Substantia nigra (tissue), 51 donors: ENCODE measurements at places on chromosomes 13 and 19.
A peak's percentile ranks its signal among the peaks of the same experiment; 100 is the strongest.

DNA sequence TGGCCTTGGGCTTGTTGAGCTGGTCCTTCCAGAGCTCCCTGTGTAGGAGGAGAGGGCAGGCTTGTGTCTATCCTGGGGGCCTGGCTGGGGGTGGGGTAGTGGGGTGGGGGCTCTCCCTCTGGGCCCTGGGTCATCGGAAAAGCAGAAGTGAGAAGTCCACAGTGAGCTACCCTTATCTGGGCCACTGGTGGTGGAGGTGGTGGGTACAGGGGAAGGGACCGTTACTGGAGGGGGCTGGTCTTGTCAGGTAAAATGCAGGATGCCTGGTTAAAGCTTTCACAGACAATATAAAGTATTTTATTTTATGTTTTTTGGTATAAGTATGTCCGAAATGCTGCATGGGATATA is 342 bp upstream of the SIGLEC10 start:
- DNase-seq = no peak

GRCh38 chr19:38417544-38418506 is 8.2 kb downstream of the RASGRP4 start:
- DNase-seq = no peak

DNA sequence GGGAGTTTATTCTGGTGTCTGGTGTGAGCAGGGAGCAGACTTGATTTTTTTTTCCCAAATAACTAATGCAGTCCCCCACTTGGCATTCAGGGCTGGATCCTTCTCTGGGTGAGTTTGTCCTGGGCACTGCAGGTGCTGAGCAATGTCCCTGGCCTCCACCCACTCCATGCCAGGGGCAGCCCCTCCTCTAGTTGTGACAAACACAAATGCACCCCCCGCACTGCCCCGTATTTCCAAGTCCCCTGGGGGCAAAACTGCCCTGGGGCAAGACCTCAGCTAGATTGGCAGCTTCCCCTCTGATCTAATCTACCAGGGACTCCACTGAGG is 6.4 kb downstream of the MOB3A start:
- no peak for DNase-seq

DNA sequence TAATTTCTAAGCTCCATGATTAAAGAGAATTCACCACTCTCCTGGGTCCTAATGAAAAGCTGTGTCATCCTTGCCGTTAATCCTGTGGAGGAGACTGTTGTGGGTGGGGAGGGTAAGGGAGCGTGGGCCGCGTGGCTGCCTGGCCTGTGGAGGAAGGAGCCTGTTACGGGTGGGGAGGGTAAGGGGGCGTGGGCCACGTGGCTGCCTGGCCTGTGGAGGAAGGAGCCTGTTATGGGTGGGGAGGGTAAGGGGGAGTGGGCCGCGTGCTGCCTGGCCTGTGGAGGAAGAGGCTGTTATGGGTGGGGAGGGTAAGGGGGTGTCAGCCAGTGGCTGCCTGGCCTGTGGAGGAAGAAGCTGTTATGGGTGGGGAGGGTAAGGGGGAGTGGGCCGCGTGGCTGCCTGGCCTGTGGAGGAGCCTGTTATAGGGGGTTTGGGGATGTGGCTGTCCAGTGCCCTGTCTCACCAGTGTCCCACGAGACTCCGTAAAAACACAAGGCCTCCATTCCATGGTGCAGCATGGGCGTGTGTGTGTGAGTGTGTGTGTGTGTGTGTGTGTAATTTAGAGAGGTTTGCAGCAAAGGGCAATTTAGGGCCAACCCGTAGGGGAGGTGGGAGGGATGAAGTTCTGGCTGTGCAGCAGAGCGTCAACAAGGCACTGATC is 15.6 kb upstream of the DCUN1D2 start:
- no peak for DNase-seq

DNA sequence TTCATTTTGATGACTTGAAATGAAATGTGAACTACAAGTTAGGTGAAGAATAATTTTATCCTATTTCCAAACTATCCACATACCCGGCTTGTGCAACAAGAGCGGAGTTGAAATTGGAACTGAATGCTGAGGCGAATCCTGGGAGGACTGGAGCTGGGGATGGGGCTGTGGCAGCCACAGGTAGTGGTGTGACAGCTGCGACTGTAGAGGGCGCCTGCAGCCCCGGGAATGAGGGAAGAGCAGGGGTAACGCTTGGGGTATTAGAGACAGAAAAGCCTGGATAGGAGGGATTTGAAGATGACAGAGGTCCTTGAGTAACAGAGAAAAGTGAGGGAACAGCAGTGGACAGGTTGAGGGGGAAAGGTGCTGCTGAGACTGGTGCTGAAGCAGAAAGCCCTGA is 22.0 kb upstream of the STOML3 start:
- DNase-seq = no peak

GRCh38 chr19:6774821-6775707 is 2.6 kb downstream of the VAV1 start:
- no peak for DNase-seq

GRCh38 chr13:104320446-104320845 is 1254.2 kb upstream of the SLC10A2 start:
- no peak for DNase-seq

DNA sequence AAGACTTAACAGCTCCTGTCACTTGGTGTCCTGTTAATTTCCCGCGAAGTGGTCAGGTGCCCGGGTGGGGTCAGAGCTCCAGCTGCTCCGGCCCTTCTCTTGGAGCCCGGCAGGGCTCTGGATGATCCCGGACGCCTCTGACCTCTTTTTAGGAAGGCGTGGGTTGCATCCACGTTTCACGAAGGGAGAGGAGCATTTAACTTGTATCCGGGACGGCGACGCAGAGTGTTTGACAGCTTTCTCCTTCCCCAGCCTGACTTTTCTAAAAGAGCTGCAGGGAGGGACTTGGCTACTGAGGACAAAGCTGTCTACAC is 656 bp downstream of the ZNF155 start:
- DNase-seq = no peak

- peak; percentile 30 for DNase-seq
Measured at GRCh38 chr19:45250832-45251451, at the start of gene MARK4. MARK4 (plus strand) TSS chr19:45251271; CDS start chr19:45251589, 318 bp downstream.

DNA sequence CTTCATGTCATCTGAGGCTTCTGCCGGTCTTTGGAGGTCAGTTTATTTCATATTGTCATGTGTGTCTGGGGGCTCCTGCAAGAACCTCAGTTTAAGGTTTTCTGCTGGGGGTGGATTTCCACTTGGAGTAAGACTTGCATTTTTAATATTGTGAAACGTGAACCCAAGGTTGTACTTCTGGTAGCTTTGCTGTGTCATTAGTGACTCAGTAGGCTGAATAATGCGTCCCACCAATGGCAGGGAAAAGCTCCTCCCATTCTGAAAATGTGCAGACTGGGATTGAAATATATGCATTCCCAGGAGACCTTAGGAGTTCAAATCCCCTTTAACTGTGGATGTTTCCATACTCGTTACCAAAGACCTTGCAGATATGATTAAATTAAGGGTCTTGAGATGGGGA is 46.2 kb downstream of the ING1 start:
- no peak for DNase-seq

DNA sequence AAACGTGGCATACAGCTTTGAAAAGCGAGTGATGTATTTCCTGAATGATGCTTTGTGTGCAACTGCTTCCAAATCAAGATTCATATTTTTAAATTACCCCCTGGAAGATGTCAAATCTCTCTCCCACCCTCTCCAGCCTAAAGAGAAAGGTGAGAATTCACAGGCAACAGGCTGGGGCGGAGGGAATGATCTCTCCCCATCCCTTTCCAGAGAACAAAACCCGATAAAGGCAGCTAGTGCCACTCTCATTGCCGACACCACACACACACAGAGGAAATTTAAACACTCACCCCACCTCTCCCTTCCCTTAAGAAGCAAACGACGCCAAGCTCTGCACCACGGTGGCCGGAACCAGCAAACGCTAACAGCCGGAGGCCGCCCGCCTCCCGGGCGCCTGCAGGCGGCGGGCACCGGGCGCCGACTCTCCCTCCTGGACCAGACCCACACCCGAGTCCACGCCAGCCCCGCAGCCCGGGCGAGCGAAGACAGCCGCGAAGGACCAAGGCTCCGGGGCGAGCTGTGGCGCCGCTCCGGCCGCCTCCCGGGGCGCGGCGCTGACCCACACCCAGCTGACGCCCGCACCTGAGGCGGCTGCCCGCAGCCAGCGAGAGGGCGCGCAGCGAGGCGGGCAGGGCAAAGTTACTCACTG is 477 bp downstream of the LNX2 start:
- DNase-seq = peak; percentile 5

DNA sequence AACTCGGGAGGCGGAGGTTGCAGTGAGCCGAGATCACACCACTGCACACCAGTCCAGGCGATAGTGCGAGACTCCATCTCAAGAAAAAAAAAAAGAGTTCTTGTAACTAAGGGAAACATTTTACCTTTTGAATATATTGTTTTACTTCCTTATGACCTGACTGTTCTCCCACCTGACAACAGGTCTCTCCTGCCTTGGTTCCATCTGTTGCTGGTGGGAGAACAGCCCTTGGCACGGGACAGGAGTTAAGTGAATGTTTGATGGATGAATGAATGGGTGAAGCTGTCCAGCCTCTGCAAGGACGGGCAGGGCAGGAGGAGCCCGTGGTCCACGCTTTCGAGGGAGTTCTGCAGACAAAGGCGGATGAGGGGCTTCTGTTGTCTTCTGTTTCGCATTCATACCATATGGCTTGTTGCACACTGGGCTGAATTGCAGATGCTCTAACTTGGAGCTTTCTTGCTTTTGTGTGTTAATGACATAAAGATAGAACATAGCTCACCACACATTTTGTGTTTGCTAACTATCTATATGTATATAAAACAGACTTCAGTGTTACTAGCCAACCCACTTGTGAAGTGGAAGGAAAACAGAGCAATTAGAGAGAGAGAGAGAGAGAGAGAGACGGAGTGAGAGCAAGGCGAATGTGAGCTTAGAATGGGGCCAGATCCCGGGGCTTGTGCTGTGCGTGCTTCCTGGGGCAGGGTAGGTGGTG is 16.2 kb upstream of the CCNE1 start:
- DNase-seq = no peak

- no peak for DNase-seq
Measured at GRCh38 chr13:112796190-112796915, 106.5 kb downstream of the ATP11A start.

DNA sequence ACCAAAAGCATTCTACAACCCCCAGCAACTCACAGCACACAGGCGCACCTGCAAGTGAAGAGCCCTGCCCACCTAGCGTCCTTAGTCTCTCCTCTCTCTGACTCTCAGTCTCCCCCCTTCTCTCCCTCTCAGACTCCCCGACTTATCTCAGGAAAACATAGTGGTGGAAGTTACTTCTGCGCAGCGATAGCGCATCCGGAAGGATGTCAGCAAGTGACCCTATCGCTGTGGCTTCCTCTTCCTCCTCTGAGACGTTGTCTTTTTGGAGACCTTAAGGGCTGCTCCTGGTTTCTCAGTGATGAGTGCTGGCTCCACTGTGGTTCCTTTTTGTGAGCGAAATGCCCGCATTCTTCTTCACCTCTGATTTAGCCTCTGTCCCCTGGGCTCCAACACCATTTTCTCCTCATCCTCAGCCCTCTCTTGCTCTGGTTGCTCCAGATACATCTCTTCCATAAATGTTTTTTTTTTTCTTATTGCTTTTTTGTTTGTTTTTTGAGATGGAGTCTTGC is 1.4 kb upstream of the YIF1B start:
- DNase-seq = peak; percentile 9

DNA sequence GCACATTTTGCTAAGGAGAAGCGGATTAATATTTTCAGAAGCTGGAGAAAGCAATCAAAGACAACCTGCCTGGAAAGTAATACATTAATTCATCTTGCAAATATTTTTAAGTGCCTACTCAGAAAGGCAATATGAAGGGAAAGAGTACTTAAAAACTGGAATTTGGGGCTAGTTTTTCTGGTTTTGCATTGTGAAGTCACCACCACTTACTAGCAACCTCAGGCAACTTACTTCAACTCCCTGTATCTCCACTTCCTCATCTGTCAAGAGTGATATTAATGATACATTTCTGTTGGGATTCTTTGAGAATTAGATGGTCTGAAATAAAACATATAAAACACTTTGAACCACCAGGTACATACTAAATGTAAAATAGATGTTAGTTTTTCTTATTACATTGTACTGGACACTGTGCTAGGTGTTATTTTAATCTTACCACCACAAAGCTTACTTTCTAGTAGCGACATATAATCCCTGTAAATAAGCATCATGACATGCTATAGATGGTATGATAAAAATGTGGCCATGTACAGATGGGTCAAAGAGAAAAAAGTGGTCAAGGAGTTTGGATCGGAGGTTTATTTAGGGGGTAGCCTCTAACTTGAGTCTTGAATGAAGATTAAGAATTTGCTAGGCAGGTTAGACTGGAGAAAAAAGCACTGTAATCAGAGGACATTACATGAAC is 101.2 kb downstream of the SPRY2 start:
- DNase-seq = no peak

DNA sequence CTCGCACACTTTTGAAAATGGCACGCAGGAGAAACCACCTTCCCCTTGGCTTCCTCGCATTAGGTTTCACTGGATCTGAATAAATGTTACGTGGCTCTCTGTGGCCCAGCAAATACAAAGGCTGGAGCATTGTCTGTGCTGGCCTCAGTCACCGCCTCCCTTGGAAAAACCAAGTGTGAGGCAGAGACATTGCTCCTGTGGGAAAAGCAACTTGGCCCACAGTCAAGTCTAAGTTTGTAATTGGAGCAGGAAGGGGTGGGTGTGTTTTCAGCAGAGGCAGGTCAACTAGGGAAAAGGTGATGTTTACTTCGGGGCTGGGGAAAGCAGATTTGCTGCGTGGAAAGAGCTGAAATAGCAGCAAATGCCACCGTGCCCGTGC is 101.6 kb downstream of the IRS2 start:
- DNase-seq = no peak

DNA sequence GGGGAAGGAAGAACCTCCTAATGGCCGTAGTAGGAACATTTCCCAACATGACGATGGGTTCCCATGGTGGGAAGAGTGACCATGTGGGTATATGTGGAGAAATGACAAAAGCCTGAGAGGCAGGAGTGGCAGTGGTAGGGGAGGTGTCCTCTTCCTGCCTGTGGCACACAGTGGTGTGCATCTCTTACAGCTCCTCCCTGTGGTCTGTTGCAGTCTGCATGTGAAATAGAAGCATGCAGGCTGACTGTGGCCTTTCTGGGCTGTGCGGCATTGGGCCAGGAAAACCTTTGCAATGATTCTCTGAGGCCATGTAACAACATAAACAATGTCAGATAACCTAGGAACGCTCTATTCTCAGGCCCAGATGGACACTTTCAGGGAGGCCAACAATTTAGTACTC is 84.0 kb downstream of the LACC1 start:
- DNase-seq = no peak

GRCh38 chr13:44021422-44021821 is 141.7 kb downstream of the LACC1 start:
- DNase-seq = no peak
